NK-92 treated with Interleukin-12 subunit alpha and Interleukin-12 subunit beta, amount 100 ng/mL, for 24 hours (cell line): ENCODE measurements at places on chromosomes 1 and 21.

DNA sequence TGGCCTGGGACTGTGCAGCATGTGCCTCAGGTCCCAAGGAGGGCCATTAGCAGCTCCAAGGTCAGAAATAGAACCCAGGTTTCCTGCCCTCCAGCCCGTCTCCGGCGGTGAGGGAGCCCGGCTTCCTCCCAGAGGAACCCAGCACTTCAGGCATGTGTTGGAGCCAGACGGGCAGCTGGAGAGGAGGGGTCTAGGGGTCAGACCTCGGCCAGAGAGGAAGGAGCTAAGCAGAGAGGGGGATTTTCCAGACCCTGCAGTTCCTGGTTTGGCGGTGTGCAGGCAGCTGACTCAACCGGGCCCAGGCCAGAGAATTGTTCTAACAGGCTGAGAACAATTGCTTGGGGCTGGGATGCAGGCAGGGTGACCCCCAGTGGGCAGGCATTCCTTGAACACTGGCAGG lies 37.1 kb downstream of the HSPG2 start:
- DNase-seq: no peak

DNA sequence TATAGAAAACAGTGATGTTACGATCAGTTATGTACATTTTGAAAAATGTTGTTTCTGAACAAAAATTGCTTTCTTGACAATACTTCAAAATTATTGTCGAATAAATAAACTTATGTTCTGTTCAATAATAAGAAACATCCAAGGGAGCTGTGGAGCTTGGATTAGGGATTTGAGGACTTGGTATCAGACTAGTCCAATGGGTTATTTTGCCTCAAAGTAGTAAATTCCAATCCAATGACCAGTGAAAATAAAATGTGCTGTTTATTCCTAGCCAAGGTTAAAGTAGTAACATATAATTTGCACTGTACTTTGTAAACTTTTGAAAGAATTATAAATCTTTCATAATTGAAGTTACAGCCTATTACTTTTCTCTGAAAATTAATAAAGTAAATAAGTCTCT lies 79.1 kb upstream of the IVNS1ABP start:
- no peak for DNase-seq

DNA sequence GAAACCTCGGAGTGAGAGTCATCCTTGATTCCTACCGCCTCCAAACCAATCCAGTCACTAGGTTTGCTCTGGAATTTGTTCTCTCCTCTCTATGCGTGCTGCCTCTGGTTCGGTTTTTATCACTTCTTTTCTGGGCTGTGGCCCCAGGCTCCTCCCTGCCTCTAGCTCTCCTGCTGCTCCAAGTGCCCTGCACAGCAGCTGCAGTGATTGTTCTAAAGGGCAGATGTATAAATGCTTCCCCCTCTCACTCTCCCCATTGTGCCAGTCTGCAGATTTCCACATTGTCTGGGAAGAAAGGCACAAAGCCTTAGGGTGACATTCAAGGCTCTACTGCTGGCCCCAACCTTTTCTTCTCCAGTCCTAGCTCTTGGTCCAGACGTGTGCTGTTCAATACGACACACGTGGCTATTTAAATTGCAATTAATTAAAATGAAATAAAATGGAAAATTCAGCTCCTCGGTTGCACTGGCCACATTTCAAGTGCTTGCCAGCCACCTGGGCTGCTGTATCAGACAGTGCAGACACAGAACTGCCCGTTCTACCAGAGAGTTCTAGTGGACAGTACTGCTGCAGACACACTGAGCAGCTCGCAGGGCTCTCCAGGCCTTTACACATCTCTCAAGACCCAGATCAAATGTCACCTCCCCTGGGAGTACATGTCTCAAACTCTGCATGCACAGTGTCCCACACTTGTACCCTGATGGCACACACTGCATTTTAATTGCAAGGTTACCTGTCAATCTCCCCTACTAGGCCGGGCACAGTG lies 12.4 kb downstream of the TRIM62 start:
- no peak for DNase-seq

- no peak for DNase-seq
These were observed 37.3 kb downstream of the CHAF1B start for GRCh38 chr21:36422279-36423098.

DNA sequence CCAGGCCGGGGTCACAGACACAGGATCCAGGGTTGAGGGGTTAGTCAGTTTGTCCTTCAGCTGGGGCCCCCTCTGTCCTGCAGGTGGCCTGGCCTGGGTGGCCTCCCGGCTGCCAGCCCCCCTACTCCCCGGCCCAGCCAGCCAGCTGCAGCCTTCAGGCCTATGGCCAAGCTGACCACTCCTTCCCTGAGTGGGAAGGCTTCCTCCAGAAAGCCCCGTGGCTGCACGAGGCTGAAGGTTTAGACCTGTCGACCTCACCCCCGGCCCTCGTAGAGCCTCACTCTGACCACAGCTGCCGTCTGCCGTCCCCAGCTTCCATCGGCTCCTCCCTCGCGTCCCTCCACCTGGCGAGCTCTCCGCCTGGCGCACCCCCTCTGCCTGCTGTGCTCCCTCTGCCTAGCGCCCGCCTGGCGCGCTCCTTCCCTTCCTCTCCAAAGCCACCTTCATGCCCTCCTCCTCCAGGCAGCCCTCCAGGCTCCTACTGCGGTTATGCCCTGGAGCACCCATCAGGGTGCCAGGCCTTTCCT lies 9.6 kb downstream of the TTLL10 start:
- DNase-seq: no peak

GRCh38 chr1:64043288-64043687 lies 160.1 kb upstream of the UBE2U start:
- DNase-seq: no peak

DNA sequence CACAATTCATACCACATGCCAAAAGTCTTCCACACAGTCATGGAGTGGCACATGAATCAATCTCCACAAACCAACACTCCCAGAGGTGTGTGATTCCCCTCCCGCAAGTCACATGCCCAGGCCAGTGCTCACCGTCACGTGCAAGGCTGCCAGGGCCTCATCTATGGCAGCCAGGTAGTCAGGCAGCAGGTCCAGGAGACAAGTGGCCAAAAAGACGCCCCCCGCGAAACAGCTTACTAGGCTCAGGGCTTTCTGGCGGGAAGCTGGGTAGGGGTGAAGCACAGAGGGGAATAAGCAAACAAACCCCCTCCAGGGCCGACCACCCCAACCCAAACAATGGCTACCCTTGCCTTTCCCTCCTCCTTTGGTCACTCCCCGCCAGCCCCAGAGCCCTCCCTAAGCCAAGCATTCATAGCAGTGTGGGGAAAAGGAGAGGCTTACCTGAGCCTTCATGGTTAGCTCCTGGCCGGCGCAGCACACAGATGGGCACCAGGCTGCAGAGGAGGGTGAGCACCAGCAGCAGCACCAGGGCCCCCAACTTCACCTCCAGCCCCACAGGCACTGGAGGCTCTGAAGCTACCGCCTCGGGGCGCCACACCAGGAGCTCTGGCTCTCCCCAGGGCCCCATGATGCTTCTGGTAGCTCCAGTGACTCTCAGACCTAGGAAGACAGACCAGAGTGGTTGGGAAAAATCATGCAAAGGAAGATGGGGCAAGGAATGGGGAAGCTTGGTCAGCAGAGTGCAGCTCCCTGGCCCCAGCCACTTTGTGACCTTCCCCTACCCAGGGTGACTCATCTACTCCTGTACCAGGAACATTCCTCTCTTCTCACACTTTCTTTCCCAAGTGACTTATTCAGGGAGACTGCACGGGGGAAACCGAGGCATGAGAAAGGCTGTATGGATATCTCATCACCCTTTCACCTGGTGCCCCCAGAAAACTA lies 978 bp downstream of the SLC39A1 start:
- no peak for DNase-seq

DNA sequence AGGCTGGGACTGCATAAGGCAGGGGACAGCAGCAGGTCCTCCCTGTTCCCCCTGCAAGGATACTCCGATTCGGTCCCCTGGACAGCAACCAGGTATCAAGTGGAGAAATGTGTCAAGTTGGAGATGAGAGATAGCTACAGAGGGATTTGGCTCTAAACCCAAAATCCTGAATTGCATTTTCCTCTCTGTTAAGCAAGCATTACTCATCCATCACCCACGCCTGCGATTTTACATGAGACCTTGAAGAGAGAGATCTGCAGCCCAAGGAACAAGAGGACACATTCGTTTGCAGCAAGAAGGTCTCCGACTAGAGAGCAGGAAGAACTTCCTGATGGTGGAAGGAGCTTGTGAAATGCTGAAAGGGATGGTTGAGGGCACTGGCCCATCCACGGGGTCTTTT lies 21.9 kb downstream of the SYT2 start:
- no peak for DNase-seq

- DNase-seq: no peak
These were observed 1.6 kb upstream of the PFKL start for GRCh38 chr21:44298301-44298700.

DNA sequence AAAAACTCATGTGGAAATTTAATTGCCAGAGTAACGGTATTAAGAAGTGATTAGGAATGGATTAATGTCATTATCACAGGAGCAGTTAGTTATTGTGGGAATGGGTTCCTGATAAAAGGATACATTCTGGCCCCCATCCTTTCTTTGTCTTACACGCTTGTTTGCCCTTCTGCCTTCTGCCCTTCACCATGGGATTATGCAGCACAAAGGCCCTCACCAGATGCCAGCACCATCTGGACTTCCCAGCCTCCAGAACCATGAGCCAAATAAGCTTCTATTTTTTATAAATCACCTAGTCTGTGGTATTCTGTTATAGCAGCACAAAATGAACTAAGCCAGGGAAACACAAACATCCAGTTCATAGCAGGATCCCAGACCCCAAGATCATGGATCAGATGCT lies 33.9 kb upstream of the POU2F1 start:
- DNase-seq: no peak

DNA sequence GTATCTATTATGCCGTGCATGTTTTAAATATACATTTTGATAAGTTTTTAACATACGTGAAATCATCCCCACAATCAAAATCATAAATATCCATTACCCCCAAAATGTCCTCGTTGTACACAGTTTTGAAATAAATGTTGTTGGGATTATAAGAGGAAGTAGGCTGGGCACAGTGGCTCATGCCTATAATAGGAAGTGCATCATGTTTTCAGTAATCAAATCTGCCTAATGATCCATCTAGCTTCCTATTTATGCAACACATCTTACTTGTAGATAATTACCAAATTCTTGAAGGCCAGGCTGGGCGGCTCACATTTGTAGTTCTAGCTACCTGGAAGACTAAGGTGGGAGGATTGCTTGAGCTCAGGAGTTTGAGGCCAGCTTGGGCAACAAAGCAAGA lies 15.0 kb upstream of the IFNGR2 start:
- no peak for DNase-seq
